ENCODE measurements at places on chromosomes 1 and 21.

DNA sequence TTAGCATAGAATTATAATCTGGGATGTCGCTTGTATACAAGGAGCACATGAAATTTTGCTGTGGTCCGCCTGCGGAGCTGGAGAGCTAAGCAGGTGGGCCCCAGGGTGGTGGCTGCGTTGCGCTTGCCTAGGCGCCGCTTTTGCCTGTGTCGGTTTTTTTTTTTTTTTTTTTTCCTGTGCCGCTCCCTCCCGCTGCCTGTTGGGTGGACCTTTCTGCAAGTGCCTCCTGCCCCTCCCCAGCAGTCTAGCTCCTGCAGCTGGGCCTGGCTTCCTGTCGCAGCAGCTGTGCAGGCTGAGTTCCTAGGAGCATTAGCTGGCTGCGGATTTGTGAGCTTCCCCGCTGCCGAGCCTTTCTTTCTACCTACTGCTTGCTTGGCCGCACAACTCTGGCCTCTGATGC is 20.6 kb downstream of the PYHIN1 start:
- no peak for DNase-seq

- no peak for DNase-seq
Measured at GRCh38 chr1:66283622-66284041, 250.3 kb upstream of the SGIP1 start.

- DNase-seq, result no peak
Measured at GRCh38 chr1:146013559-146013922, 8.0 kb downstream of the HJV start.

DNA sequence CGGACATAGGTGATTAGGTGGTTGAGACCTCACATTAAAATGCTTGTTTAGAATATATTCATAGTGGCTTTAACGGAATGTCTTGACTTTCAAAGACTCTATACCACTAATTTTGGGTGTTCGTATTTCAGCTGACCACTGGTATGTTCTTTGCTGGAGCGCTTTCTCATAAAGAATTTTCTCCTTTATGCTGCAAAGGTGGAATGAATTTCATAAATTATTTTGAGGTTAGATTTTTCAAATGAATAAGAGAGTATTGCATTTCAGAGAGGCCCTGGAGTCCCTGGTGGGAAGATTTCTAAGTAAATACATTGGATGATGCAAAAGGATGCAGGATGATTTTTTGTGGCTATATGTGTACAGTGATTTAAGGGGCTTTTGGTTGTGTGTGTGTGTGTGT is 55.8 kb downstream of the HUNK start:
- DNase-seq, result no peak

DNA sequence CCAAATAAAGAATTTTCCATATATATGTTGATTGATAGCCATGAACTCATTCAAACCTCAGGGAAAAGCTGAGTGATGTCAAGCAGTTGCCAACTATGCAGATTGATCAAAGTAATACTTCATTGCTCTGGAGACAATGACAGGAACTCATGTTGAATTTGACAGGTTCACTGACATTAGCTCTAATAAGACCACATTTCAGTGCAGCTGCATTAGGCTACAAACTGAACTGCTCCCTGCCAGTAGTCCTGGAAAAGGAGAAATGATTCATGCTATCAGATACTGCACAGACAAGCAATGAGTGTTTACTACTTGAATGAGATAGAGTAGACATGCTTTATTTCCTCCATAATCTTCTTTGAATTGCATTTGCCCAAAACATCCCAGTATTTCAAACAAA is 948.4 kb downstream of the MRPL39 start:
- no peak for DNase-seq

DNA sequence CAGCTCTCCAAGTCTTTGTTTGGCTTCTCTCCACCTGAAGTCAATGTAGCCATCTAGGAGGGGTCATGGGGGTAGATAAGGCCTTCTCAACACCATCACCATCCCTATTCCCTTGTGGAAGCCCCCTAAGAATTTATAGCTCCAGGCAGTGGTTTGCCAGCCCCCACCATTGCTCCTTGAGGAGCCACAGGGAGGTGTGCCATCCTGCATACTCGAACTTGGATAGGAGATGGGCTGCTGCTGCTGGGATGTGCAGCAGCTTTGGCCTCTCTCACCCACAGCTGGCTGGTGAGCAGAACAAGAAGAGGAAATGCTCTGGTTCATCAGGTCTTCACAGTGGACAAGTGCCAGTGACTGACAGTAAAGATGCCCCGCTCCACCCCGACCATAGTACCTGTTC is 4.8 kb downstream of the NAXE start:
- no peak for DNase-seq

DNA sequence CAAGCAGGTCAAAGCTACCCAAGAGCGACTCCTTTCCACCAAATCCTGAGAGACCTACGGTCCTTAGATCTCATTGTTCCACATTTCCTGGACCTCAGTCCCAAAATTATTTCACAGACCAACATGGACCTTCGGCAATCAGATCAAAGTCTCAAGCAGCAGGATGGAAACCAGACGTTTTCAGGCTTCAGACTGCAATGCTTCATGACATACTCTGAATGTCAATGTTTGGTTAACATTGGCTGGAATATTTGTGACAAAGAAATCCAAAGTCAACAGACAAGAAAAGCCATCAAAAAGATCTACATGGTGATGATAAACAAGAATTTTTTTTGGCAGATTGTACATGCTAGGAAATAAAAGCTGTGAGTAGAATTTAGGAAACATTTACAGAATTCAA is 1057.3 kb downstream of the ADGRL2 start:
- DNase-seq, result no peak

DNA sequence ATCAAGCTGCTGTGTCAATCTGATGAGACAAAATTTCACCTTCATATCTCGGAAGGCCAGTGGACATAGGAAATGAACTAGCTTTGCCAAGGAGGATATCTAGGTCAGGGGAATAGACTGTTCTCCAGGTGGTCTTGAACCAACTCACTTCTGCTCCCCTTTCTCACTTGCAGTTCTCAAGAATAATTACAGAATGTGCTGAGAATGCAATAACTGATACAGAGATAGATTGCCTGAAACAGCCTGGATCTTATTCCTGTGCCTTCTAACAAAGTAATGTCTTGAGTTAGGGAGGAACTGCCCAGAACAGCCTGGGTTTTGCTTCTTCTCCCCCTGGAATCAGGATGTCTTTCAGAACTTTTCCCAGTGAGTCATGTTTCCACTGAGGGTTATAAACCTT is 636.7 kb downstream of the KCNT2 start:
- no peak for DNase-seq

GRCh38 chr1:5423109-5423508 is 569.1 kb downstream of the NPHP4 start:
- no peak for DNase-seq

DNA sequence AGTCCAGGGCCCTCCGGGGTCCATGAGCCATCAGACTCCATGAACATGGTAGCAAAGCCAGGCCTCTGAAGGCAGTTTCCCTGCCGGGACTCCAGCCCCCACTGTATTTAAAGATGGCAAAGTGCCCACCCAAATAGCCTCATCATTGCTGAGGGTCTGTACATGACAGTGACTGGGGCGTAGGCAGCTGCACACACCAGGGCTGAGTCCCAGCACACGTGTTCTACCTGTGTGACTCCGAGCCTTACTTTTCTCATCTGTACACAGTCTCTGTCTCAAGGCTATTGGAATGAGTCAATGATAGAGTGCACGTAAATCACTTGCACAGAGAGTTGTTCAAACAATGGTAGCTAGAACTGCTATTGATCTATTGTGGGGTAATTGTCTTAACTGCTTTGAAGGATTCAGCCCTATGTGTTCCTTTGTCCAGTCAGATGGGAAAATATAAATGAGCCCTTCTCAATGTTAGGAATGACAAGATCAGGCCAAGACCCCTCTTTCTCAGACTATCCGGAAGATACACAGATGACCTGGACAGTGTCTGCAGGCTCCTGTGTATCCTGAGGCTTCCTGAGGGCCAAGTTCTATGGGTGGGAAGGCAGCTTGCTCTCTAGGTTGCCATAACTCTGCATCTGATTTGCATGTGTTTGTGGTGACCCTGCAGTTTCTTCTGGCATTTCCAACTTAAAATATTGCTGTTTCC is 48.9 kb downstream of the RASSF5 start:
- no peak for DNase-seq

DNA sequence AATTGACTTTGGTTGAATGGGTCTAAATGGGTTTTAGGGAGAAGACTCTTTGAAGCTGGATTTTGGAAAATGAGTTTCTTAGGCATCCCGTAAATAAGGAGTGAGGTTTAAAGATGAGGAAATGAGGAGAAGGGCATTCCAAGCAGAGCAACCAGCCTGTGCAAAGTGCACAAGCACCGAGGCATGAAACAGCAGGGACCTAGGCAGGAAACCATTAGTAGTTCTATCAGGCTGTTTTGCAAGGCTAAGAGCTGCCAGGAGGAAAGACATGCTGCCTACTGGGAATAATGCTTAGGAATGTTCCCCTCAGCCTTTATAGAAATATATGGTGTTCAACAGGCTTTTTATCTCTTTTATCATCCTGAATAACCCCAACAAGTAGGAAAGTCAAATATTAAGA is 153.1 kb upstream of the FGGY start:
- DNase-seq, result no peak

GRCh38 chr1:204366759-204367158 is 7.0 kb upstream of the PLEKHA6 start:
- no peak for DNase-seq

DNA sequence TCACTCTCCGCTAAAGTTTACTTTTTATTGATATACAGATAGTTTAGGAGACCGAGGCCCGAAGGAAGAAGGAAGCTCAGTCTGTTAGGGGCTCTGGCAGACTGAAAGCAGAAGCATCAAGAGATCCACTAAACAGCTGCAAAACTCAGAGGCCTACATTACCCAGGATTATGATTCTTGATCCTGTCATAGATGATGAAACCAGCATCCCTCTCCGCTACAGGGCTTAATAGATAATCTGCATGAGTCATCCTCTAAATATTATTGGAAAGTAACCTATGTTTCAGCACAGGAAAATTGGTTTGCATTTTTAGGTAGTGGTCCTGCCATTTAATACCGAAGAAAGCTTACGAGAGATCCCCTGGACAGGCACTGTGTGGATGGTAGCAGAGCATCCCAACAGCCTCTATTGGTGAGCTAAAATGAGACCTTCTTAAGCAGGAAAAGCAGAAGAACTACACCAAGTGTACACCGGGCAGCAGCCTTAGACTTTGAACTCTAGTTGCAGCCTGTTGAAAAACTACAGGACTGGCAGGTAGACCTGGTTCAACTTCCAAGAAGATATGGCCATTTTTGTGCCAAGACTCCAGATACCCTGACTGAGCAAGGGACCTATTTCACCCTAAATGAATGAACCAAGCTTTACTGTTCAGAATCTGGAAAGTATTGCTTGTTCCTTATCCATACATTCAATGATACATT is 6.8 kb downstream of the CASQ2 start:
- DNase-seq, result peak; percentile 34

GRCh38 chr1:68101829-68102228 is 51.4 kb upstream of the DIRAS3 start:
- DNase-seq, result no peak

DNA sequence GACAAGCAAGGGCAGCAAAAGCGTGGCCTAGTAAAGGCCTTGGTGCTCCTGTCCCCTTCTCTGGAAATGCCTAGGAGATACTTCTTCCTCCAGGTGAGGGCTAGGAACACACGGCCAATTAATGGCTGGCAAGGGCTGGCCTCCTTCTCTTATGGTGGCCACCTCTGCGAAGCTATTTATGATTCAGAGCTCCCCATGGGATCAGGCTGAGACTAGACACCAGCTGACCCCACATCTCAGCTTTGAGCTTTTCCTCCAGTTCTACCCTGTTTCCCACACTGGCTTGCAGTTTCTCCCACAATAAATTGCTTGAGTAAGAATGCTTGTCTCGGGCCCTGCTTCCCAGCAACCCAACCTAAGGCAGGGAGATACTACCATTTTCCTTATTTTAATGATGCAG is 53.7 kb downstream of the CAMK2N1 start:
- no peak for DNase-seq

DNA sequence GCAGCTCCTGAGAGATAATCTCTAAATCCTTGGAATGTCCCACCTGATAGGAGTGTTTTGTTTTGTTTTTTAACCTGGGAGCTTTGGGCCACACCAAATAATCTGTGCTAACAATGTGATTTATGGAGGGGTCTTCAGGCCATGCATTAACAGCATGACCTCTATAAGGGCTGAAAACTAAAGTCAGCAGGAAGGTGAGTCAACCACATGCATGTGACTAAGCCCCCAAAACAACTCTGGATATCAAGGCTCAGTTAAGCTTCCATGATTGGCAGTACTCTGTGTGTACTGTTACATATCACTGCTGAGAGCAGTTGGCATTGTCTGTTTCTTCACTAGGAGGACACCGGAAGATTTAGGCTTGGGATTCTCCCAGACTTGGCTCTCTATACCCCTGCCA is 10.7 kb downstream of the AUNIP start:
- no peak for DNase-seq

DNA sequence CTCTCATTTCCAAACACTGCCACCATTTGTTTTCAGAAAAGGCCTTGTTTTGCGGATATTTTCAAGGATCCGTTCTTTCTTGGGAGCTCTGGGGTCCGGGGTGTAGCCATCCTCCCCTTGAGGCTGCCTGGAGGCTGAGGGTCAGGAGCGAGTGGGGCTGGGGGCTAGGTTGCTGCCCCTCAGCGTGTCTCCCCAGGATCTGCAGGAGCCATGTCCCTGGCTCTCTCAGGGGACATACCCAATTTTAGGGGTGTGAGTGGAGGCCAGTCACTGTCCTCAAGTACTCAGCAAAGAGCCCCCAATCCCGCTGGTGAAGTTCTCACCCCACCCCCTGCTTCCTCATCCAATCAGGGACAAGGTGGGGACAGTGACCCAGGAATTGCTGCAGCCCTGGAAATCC is 15.0 kb upstream of the PRDM16 start:
- no peak for DNase-seq

GRCh38 chr1:60759291-60759690 is 323.1 kb upstream of the NFIA start:
- DNase-seq, result no peak

GRCh38 chr1:101236516-101237228 is at the start of gene S1PR1:
Gene S1PR1 (plus strand): TSS chr1:101237019. CDS start chr1:101238985, 1,966 bp downstream.
- DNase-seq, result peak; percentile 52

GRCh38 chr21:43737158-43737950 is 18.4 kb downstream of the PDXK start:
- no peak for DNase-seq

DNA sequence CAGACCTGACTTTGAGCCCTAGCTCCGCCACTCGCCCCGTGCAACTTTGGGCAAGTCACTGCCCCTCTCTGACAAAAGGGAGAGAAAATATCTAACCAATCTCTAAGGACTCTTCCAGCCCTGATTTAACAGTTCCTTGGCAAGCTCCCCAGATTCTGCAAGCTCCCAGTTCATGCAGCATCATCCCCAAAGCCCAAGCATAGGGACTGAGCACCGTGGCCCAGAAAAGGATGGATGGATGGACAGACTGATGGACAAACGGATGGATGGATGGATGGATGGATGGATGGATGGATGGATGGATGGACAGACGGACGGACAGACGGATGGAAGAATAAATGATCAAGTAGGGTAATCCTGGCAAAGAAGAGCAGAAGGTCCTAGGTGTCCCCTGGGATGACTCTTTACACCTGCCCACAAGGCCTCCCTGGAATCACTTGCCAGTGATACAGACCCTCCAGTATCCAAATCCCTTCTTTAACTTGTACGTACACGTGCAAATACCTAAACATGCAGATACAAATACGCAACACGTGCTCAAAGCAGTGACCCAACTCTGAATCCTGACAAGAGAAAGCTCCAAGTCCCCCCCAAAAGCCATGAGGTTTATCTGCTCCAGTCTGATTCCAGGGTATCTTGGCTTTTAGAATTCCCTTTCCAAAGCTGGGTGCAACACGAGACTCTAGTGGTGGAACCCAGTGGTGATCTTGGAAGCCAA is 16.0 kb downstream of the IFFO2 start:
- DNase-seq, result no peak
